NCI-H1105 treated with DMSO at 0.1 percent for 48 hours (cell line): ENCODE measurements at places on chromosomes 5 and 9.

DNA sequence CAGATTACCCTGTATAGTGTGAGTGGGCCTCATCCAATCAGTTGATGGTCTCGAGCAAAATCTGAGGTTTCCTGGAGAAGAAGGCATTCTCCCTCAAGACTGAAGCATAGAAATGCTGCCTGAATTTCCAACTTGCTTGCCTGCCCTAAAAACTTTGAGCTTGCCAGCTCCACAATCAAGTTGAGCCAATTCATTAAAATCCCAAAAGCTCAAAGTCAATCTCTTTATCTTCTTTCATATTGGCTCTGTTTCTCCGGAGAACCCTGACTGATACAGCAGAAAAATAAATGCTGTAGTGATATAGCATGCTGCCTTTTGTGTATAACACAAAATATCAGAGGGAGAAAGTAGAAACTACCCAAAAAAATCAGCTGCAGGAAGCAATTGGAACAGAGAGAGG, 72.5 kb upstream of the NMUR2 start:
- DNase-seq = no peak

DNA sequence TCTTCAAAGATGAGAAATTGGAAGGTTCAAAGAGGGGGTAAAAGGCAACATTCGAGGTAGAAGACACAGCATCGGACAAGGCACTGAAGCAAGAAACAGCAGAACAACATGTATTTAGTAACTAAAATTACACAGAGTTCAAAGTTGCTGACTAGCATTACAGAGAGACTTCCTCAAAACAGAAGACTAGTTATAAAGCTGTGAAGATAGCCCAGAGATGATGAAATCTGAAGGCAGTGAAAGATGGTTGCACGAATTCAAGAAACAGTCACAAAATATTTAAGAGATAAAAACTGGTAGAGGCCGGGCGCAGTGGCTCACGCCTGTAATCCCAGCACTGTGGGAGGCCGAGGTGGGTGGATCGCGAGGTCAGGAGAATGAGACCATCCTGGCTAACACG, 16.3 kb downstream of the MAPKAP1 start:
- no peak for DNase-seq

GRCh38 chr5:86807046-86808031, 189.6 kb downstream of the COX7C start:
- DNase-seq = no peak

DNA sequence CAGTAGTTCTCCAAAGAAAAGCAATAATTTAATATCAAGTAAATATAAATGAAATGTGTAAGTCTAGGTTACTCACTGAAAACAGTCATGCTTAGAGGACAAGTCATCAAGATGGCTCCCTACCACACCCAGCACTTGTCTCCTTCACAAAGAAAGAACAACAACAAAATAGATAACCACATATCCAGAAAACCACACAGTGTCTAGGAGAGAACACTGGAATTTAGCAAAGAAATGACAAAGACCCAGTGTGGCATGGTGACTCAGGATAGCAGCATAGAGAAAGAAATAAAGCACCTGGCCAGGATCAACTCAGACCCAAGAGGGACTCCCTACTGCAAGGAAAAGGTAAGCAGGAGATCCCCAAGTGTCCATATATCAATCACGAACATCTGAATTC, 356.2 kb downstream of the TMEM161B start:
- no peak for DNase-seq

- DNase-seq = no peak
These were observed 84.7 kb upstream of the RORB start for GRCh38 chr9:74412236-74412979.

GRCh38 chr9:99038484-99038820, 66.5 kb upstream of the TGFBR1 start:
- DNase-seq = no peak

DNA sequence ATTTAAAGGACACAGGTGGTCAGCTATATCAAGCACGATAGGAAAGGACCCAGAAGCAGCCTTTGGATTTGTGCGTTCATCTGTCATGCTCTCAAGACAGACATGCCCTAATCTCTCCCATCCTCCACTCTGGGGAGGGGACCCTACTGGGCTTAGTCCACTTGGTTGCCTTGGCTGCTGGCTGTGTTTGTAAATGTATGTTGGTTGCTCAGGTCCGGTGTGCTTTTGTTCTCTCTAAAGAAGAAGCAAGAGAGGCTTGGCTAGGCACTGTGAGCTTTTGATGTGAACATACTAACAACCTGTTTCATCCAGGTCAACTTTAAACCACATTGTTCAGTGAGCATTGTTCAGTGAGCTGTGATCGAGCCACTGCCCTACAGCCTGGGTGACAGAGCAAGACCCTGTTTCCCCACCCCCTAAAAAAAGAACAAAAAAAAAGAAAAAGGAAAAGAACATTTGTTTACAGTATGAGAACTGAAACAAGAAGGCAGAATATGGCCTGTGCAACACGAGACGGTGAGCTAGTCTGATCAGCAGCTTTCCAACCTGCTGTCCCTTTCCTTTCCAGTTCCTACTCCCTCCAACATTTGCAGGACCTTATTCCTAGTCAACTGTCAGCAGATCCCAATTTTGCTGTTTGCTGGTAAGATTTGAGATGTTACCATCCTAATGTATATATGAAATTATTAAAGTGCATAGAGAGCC, 228.3 kb downstream of the ARHGAP26 start:
- DNase-seq = no peak

DNA sequence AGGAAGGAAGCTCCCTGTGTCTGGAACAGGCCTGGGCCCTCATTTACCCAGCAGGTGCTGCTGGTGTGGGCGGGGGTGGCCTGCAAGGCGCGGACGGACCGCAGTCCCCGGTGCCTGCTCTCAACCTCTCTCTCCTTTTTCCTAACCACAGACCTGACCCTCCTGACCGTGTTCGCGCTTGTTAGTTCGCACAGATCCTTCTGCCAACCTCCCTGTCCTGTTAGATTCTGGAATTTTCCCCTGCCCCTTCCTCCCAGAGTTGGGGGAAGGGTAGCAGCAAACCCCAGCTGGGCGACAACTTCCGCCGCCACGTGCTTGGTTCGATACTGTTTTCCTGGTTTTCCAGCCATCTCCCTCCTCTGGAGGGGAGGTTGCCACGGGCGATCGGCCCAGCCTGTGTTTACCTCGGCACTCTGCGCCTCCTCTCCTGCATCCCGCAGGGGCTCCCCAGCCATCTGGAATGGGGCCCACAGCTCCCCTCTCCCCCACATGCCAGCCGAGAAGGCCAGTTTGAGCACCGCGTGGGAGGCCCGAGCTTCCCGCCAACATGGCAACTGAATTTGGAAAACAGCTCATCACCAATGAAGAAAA, 70.8 kb upstream of the UNC5A start:
- peak; percentile 6 for DNase-seq

GRCh38 chr5:160477266-160477970, 55.8 kb downstream of the PTTG1 start:
- no peak for DNase-seq

DNA sequence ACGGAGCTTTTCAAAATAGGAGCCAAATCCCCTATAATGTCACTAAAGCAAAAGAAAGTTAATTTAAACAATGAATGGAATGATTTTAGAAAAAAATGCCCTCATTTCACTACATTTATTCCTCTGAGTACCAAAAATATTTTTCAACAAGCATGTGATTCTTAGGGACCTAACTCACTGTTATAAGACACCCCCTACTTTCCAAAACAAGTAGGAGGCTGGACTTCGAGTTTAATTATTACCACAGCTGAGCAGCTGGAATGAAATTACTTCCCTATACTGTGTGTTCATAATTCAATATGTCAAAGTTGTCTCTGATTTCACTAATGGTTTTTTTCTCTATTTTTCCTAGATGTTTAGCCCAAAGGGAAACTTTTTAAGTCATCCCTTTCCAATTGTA, 61.6 kb downstream of the SAXO1 start:
- no peak for DNase-seq

- DNase-seq = no peak
These were observed 21.7 kb upstream of the ACTBL2 start for GRCh38 chr5:57504357-57504756.

DNA sequence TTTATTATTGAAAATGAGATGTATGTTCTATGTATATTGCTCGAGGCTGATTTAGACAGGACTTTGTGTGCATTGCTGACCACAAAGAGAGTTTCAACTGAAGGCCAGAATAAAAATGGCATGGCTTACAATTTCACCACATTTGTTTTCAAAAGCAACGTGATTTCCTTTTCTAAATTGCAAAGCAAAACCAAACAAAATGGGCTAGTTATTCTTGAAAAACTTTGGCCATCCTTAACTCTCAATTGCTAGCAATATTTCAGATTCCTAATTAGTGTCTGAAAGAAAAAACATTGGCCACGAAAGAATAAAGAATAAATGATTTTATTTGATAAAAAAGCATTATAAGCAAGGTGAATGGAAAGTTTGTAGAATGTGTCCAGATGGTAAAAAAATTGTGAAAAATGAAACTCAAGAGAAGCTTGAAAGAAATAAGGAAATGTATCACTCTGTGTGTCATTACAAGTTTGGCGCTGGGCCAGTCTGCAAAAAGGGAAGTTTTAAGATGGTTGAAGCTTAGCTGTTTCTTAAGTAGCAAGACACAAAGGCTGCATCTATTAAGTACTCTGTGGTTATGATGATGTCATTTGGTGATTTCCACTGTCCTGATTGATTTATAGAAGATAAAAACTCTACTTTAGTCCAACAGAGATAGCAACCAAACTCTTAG, 89.2 kb upstream of the PRLR start:
- no peak for DNase-seq

DNA sequence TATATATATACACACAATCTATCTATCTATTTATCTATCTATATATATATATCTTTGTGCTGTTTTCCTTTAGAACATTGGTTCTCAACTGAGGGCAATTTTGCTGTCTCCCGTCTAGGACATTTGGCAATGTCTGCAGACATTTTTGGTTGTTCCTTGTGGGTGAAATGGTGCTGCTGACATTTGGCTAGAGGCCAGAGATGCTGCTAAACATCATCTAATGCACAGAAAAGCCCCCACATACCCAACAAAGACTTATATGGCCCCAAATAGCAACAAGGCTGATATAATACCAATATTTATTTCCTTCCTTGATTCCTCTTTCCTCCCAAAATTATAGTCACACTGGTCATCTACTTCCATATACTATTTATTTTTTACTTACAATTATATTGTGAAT, 197.5 kb downstream of the TRPM3 start:
- no peak for DNase-seq

DNA sequence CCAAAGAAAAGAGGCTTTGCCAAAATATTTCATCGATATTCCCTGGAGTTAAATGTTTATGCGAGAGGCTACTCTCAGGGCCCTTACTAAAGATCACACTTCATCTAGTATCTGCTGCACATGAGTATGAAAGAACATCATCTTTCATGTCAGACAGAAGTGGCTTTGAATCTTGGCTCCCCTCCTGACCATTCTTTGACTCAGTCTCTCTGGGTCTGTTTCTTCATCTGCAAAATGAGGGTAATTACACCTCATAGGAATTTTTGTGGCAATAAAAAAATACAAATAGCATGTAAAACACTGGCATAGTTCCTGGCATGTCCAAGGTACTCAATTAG, 58.1 kb downstream of the SLIT3 start:
- DNase-seq = no peak

DNA sequence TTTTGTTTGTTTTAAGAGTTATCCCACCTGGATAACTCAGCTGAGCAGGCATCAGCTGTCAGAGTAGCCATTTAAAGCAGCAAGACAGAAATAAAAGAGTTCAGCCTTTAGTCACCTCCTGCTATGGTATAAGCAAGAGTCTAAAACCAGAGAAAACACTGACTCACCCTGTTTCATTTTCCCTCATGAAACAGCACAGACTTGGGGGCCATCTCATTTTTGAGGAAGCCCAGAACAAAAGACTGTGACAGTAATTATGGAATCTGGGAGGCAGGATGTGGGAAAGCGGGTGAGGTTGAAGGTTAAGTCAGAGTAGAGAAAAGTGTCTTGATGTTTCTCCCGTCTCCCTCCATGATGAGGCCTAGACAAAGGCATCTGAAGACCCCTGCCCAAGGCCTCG, 90.2 kb upstream of the FAM174A start:
- no peak for DNase-seq

- no peak for DNase-seq
These were observed 87.3 kb downstream of the INSYN2B start for GRCh38 chr5:169893010-169893409.

GRCh38 chr9:73009649-73010288, 56.9 kb upstream of the ALDH1A1 start:
- DNase-seq = no peak

GRCh38 chr5:35776757-35777156, 79.9 kb upstream of the IL7R start:
- DNase-seq = no peak

DNA sequence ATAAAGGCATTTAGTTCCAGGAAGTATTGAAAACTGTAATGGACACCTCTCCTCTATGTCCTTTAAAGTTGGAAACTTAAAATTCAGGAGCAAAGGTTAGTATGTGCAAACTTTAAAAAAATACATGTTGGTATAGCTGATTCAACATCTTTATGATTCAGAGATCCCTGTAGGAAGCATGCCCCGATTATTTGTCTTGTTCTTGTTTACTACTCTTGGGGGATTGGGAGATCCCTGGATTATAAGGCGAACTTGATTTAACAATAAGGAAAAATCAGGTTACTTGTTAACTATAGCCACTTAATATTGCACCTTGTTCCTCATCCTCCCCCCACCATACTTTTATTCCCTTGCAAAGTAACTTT, 1.7 kb downstream of the F2RL1 start:
- no peak for DNase-seq

DNA sequence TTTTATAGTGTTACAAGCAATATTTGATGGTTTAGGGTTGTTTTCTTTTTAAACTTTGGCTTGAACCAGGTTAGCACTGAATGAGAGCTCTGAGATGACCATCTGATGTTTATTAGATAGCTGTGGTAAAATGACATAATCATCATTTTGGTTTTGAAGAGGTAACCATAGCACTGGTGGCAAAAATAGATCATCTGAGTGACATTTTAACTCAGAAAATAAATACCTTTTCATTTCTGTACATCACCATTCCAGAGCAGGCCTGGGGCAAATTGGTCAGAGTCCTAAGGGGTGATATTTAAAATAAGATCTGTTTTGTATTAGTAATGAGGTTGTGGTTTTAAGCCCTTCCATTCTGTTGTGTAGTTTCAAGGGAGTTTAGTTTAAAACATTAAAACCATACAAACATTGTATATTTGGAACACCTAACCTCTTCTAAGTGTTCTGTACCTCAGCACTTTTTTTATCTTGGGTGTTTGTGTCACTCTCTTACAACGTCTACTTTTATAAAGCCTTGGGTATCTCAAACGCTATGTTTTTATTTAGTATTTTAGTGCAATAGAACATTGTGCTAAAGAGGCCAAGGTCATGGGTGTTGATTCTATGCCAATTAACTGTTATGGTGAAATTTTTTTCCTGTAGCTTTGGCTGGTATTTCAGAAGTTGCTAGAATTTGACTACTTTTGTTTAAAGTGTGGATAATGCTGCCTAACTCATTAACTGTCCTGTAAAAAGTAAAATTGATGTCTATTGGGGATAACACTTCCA, 166.1 kb downstream of the CD180 start:
- no peak for DNase-seq

DNA sequence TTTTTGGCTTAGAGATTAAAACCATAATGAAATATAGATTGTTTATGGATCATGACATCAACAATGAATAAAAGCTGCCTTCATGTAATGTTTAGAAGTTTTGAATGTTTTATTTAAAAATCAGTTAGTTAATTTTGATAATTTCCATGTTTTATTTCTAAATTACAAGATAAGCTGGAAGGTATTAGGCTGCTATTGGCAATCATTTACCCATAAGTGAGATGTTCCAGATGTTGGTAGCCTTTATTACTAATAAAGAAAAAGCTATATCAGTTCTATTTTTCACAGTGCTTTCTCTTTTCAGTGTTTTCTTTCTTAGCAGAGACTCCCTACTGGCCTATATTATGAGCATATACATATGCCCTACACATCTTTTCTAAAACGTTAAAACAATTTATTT, 347.0 kb downstream of the CSNK1G3 start:
- no peak for DNase-seq
